RWPE2 (cell line): ENCODE measurements at places on chromosomes 1 and 21.

- DNase-seq, result peak; percentile 11
Measured at GRCh38 chr1:109786112-109786480, 22.4 kb upstream of the EPS8L3 start.

DNA sequence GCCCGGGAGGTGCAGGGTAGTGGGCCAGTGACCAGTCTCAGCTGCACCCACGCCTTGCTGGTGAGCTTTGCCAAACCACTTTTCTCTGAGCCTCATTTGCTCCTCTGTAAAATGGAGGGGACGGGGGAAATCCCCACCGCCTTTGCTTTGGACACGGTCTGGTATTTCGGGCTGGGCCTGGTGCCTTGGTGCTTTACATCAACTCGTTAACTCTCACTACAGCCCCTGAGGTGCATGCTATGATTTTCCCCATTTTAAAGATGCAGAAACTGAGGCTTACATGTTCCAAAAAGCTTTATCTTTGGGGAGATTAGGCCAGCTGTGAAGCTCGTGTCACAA is 116.1 kb upstream of the RUNX3 start:
- no peak for DNase-seq

DNA sequence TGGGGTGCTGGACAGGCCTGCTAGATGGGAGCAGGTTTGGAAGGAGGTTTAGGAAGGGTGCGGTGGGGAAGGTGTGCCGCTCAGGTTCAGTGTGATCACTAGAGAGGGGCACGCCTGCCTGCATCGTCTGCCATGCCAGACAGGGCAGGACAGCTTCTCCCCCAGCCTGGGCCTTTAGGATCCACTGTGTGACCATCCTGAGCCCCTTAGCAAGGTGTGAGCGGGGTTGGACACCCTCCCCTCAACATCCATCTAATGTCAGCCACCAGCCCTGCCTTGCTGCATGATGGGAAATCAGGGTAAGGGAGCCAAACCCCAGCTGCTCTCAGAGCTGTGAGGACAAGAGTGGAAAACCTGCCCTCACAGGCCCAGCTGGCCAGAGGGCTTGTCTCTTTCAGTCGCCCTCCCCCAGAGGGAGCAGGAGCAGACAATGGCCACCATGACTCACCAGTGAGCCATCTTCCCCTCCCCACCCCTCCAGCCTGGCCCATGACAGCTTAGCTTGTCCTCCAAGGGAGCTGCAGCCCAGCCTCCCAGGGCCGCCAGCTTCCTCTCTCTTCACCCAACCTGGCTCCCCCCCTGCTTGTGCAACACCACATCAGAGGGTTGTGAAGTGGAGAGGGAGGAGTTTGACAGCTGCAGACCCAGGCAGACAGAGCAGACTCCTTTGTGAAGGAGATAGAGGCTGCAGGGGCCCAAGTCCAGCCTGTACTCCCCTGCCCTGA is 37.0 kb downstream of the NUAK2 start:
- DNase-seq, result peak; percentile 100

DNA sequence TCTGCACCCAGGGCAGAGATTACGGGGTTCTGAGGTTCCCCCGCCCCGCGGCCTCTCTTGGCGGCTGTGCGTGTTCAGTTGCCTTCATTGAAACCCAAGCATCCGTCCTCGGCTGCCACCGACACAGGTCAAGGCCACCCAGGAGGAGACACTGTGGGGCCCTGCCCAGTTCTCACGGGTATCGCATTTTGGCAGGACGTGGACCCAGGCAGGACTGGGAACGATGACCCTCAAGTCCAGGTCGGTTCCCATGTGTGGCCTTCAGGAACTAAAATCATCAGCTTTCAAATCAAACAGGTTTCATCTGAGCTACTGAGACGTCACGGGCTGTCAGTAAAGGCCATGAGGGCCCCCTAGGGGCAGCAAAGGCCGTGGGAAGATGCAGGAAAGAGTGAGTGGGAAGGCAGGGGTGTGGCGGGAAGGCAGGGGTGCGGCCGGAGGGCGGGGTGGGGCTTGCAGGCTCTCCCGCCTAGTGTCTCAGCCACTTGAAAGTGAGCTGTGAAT is 7.0 kb upstream of the C1orf174 start:
- peak; percentile 39 for DNase-seq

GRCh38 chr1:217027403-217028080 is 304.3 kb upstream of the ESRRG start:
- DNase-seq, result no peak

DNA sequence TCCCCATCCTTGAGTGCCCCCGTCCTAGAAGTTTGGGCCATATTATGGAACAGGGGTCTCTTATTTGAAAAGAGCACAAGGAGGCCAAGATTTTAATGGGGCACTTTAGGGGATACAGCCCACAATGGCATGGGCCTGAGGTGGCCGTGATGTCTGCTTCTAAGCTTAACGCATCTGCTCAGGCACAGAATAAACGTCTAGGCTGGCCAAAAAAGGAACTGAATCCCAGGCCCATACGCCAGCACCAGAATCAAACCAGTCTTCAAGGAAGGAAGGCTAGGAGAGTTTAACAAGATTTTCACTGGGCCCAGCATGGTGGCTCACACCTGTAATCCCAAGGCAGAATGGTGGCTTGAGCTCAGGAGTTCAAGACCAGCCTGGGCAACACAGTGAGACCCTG is 9.2 kb upstream of the SARS1 start:
- no peak for DNase-seq

DNA sequence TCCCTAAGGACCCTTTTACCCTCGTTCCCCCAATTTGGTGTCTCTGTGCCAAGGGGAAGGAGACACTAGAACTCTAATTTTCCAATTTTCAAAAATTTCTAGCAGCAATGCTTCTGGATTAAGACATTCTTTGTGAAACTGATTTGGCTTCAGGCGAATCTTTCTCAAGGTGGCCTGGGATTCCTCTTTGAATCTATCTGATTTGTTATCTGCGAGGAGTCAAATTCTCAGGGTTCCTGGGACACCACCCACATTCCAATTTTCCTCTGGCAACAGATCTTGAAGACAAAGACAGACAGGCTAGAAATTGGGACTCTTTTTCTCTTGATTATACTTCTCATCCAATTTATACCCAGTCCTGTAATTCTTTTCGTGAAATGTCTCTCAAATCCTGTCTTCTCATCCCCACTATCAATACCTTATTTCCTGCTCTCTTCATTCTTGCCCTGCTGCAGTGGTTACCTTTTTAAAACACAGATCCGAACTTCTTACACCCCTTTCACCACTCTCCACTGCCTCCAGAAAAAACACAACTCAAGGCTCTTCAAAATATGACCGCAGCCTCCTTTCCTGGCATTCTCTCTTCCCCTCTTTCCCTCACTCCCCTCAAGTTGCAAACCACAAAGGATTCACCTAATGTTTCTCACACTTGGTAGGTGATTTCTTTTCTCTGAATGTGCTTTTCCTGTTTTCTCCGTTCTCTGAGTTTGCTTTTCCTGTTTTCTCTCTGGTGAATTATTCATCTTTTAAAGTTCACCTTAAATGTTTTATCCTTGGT is 2.7 kb upstream of the MPZL1 start:
- DNase-seq, result no peak

DNA sequence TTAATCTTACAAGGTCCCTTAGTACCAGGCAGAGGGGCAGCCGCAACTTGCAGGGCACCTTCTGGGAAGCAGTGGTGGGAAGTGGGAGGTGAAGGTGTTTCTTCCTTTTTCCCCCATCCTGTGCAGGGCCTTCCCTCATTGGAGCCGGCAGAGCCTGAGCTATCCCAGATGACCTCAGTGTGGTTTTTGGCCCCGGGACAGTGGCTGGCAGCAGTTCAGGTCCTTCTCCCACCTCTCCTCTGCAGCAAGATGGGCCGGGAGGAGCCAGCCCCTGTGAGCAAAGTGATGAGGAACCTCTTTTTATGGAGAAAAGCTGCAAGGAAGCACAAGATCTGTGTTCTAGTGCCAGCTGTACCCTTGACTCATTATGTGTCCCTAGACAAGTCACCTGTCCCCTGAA is 6.8 kb downstream of the PFKFB2 start:
- DNase-seq, result no peak

DNA sequence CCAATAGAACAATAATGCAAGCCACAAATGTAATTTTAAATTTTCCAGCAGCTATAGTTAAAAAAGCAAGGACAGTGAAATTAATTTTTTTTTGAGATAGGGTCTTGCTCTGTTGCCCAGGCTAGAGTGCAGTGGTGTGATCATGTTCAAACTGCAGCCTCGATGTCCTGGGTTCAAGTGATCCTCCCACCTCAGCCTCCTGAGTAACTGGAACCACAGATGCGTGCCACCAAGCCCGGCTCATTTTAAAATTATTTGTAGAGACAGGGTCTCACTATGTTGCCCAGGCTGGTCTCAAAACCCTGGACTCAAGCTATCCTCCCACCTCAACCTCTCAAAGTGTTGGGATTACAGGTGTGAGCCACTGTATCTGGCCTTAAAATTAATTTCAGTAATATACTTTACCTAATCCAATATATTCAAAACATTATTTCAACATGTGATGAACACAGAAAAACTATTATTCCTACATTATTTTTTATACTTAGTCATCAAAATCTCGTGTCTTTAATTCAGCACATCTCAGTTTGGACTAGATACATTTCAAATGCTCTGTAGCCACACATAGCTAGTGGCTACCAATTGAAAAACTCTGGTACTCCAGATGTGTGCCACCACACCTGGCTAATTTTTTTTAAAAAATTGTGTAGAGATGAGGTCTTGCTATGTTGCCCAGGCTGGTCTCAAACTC is 10.8 kb upstream of the ID3 start:
- no peak for DNase-seq

DNA sequence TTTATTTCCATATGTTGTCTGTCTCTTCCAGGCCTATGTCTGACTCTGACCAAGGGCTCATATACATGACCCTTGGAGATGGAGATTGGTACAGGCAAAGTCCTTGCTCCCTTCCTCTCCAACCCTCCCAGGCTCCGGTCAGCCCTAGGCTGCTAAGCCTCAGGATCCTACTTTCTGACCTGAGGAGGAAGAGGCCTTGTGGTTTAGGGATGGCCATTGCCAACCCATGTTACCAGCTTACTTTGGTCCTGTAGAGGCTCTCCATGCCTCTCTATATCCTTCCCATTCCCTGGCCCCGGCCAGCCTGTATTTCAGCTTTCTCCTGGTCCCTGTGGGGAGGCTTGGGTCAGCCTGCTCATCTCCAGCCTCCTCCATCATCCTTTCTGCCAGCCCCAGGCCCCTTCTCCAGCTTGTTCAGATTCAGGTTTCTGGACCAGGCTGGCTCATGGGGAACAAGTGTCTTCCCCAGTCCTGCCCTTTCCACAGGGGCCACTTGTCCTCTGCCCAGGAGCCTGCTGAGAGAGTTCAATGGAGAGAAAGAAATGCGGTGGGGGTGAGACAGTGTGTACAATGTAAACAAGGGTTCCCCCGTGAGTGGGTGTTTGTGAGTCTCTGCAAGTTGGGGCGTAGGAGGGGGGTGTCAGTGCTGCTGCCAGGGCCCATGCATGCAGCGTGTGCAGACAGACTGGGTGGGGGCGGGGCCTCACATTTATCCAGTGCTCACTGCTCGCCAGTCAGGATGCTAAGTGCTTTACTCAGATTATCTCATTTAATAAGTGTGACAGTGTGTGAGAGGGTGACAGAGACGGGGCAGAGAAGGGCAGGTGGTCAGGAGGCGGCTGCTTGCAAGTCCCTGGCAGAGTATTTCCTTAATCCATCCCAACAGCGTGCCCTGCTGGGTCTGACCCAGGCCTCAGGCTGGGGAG is 31.3 kb upstream of the FOXO6 start:
- DNase-seq, result no peak
